ENCODE measurements at places on chromosomes 2 and 18. TPM values are rescaled to one million over a fixed set of nuclear protein-coding genes. Genes with fewer than 3 reads are reported as not detected.

The LPIN1 gene
- 47.0 TPM for total RNA-seq

DNA sequence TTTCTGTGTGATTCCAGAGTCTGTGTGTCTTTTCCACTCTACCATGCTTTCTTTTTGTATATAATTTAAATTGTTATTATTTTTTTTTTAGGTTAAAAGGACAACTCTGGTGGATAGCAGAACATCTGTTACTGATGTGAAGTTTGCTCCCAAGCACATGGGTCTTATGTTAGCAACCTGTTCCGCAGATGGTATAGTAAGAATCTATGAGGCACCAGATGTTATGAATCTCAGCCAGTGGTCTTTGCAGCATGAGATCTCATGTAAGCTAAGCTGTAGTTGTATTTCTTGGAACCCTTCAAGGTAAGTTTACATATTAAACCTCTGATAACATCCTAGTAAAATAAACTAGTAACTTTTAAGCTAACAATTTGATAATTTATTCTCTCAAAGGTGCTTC, 15.3 kb downstream of the SEH1L start:
- no peak for DNase-seq

- no peak for DNase-seq
Observed at GRCh38 chr2:208280933-208281332, 14.9 kb downstream of the PIKFYVE start.

DNA sequence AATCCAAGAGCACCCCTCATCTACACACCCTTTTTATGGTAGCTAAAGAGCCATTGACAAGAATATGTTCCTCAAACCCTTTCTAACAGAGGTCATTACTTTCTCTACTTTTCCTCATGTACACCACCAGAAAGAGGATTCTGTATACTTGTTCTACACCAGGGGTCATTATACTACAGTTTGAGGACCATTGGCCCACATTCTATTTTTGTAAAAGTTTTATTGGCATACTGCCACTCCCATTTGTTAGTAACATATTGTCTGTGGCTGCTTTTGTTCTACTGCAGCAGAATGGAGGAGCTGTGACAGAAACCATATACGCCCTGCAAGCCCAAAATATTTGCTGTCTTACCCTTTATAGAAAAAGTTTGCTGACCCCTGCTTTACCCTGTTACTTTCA, 14.3 kb downstream of the HTR2B start:
- DNase-seq: no peak

GRCh38 chr2:141260911-141261310, 869.9 kb downstream of the LRP1B start:
- no peak for DNase-seq

DNA sequence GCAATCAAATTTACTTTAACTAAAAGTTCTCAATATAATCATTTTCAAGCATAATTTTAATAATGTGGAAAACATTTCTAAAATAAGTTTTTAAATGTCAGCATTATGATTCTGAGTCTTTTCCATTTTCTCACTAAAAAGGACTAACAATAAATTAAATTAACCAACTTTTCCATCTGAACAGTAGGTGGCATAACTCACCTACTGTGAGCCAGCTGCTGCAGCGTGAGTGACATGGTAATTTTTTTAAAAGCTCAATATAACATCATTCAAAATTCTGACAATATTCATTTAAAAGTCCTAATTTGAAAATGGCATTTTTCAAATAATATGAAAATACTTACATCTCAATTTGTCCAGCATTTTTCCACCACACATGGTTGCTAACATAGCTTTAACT, 66.5 kb downstream of the DTNB start:
- peak; percentile 57 for DNase-seq

The GRB14 gene
- total RNA-seq: 2.0 TPM
